ENCODE measurements at places on chromosomes 1 and 21.

DNA sequence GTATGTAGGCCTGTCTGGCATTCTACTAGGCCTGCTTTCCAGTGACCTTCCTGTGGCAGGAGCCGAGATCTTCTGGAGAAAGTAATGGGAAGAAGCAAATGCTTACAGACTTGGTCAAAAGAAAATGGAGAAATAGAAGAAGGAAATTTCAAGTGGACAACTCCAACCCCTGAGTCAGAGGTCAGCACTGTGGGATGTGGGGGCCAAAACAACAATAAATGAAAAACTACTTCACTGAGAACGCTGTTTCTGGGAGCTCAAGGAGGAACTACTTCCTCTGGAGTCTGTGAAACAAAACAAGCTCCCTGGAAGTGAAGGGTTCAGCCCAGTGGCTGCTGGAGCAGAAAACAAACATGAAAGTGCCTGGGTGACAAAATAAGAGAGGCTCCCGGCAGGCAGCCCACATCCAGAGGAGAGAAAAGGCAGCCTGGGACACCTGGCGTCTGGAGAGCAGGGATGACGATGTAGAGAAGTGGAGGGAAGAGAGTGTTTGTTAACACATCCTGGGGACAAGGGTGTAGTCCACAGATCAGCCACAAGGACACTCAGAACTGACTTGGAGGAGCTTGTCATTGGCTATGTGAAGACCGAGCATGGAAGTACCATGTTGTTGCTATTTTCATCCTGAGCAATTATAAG lies 355.2 kb downstream of the SMYD3 start:
- no peak for DNase-seq

DNA sequence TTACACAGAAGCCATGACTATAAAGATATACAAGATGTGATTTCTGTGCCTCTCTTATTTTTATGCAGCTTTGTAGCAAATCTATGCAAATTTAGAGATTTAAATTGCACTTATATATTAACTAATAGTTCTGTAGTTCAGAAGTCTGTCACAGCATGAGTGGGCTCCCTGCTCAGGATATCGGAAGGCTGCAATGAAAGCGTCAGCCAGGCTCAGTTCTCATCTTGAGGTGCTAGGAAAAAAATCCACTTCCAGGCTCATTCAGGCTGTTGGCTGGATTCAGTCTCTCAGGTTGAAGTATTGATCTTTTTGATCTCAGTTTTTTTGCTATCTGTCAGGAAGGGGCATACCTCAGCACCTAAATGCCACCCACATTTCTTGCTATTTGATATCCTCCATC lies 487.4 kb upstream of the DEPDC1 start:
- no peak for DNase-seq

DNA sequence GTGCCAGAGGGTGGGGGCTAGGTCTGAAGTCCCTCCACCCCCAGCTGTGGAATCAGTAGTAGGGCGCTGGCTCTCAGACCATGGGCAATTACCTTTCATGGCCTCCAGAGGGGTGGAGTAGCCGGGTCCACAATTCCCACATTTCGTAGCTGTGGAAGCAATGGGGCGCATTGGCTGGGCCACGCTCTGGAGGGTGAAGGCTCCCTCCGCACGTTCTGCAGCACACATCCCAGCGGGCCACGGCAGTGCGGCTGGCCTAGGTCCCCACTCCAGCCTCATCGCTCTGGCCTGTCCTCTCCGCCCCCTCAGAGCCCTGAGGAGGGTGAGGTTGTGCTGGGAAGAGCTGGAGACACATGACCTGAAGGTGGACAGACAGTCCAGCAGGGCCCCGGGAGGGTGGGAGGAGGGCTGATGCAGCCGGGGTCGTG lies 2.9 kb downstream of the SELENBP1 start:
- no peak for DNase-seq

DNA sequence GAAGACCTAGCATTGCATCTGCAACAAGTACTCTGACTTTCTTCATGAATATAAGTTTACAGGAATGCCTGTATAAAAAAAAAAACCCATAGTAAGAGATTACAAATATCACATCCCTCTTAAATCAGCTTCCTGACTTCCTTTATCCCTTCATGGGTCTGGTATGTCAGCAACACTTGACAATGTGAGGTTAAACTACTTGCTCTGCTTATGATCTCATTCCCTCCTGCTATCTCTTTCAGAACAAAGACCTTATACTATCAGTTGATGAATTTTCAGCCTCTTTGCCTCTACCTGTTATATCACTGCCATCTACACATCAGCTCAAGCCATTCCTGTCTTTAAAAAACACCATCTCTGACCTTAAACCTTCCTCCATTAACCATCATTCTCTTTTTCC lies 130.9 kb upstream of the SAMSN1 start:
- no peak for DNase-seq

DNA sequence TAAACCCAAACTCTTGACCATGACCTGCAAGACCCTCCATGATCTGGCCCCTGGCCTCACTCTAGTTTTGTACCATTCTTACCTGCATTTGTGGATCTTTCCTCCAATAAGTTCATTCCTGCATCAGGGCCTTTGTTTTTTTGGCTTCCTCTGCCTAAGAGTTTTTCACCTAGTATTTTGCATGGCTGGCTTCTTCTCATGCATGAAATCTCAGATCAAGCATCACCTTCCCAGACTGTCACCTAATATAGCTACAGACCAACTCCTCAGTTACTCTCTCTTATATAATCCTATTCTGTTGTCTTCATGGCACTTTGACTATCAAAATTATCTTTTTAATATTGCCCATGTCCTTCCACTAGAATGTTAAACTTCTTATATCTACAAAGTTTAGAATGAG lies 54.2 kb downstream of the BTBD8 start:
- no peak for DNase-seq

- no peak for DNase-seq
Measured at GRCh38 chr1:29156543-29157268, 25.0 kb downstream of the SRSF4 start.

DNA sequence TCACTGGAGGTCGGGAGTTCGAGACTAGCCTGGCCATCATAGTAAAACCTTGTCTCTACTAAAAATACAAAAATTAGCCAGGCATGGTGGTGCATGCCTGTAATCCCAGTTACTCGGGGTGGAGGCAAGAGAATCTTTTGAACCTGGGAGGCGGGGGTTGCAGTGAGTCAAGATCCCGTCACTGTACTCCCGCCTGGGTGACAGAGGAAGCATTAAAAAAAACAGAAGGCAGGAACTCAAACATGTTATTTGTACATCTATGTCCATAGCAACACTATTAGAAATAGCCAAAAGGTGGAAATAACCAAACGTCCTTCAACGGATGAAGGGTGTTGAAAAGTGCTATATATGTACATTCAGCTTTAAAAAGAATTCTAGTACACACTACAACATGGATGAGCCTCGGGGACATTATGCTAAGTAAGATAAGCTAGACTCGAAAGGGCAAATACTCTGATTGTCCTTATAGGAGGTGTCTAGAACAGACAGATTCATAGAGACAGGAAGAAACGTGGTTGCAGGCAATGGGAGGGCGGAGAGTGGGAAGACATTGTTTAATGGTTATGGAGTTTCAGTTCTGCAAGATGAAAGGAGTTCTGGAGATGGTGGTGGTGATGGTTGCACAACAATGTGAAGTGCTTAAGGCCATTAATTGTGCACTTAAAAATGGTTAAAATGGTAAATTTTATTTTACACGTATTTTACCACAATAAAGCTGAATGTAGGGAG lies 19.2 kb downstream of the NLRP3 start:
- no peak for DNase-seq

DNA sequence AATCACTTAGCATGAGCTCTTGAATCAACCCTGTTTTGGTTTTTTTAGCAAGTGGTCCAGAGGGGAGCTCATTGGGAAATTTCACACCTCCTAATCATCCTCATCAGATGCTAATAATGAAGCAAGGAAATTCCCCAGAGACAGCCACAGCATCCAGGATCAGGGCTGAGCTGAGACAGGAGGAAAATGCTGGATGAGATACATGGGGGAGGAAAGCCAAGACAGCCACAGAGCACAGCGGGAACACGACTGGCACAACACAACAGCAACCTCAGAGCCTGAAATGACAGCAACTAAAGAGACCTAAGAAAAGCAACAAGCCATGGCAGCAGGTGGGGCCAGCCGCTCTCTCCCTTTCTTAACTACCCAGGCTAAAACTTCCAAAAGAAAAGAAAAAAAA lies 70.4 kb downstream of the UBR4 start:
- no peak for DNase-seq

GRCh38 chr1:46221749-46222148 lies 18.6 kb downstream of the LURAP1 start:
- DNase-seq, result no peak
